ENCODE measurements at places on chromosomes 1 and 21.

- DNase-seq = peak; percentile 59
These were observed 10.2 kb downstream of the ADAM30 start for GRCh38 chr1:119885903-119886783.

GRCh38 chr21:27047658-27048314 is 80.9 kb upstream of the ADAMTS5 start:
- no peak for DNase-seq

- no peak for DNase-seq
These were observed 138.5 kb upstream of the ZNHIT6 start for GRCh38 chr1:85846706-85847105.

- DNase-seq = peak; percentile 91
These were observed 26.4 kb downstream of the FOXO6 start for GRCh38 chr1:41387667-41388091.

DNA sequence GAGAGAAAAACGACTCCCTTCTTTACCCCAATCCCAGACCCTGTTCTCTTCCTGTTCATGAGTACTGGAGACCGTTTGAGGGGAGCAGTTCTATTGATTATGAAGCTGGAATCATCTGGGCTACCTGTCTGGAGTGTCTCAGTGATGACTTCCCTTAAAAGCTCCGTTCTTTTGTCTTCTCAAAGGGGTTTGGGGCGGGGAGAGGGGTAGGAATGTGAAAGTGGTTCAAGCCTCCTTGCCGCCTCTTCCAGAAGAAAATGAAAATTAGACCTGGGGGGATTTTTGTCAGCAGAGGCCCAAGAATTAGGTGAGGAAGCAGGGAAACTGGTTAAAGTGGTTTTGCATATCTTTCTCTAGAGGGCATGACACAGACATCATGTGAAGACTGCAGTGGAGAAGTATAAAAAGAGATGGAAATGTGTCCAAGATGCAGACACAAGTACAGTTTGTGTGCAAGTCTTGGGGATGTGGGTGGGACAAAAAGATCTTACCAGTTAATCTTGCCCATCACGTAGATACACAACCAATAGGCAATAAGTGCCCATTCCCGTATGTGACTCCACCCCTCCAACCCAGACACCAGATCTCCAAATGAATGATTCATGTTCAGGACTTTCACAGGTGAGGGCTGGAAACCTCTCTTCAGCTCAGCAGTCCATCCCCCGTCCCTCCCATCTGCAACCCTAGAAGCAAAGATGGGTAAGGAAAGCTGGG is 470 bp upstream of the MTMR11 start:
- peak; percentile 38 for DNase-seq

- DNase-seq = peak; percentile 66
These were observed 10.8 kb upstream of the SHISA4 start for GRCh38 chr1:201877877-201878401.
